Right ventricle myocardium superior (tissue), 1 donor: ENCODE measurements at places on chromosomes 16 and 17. TPM values are rescaled to one million over a fixed set of nuclear protein-coding genes. Genes with fewer than 3 reads are reported as not detected.

- no peak for DNase-seq
Observed at GRCh38 chr16:89890200-89890599, 16.8 kb downstream of the TCF25 start.

- DNase-seq, result no peak
Observed at GRCh38 chr16:79151-80054, 1.4 kb downstream of the MPG start.

The ADAD2 gene
- 0.65 TPM for total RNA-seq

- no peak for DNase-seq
Observed at GRCh38 chr17:80455784-80456183, 20.6 kb downstream of the NPTX1 start.

DNA sequence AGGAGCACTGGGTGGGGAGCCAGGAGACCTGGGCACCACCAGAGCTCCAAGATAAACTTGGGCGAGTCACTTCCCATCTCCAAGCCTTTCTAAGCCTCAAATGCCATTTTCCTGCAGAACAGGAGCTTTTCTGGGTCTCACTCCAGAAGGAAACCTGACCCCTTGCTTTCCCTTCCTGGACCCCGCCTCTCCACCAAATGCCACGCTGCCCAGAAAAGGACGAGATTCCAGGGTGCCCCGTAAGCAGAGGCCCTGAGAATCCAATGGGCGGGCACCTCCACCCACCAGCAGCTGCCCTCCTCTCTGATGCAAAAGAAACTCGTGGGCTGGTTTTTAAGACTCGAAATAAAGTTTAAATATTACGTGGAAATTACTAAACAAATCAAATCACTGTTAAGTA, 31.3 kb downstream of the ZNF423 start:
- no peak for DNase-seq

DNA sequence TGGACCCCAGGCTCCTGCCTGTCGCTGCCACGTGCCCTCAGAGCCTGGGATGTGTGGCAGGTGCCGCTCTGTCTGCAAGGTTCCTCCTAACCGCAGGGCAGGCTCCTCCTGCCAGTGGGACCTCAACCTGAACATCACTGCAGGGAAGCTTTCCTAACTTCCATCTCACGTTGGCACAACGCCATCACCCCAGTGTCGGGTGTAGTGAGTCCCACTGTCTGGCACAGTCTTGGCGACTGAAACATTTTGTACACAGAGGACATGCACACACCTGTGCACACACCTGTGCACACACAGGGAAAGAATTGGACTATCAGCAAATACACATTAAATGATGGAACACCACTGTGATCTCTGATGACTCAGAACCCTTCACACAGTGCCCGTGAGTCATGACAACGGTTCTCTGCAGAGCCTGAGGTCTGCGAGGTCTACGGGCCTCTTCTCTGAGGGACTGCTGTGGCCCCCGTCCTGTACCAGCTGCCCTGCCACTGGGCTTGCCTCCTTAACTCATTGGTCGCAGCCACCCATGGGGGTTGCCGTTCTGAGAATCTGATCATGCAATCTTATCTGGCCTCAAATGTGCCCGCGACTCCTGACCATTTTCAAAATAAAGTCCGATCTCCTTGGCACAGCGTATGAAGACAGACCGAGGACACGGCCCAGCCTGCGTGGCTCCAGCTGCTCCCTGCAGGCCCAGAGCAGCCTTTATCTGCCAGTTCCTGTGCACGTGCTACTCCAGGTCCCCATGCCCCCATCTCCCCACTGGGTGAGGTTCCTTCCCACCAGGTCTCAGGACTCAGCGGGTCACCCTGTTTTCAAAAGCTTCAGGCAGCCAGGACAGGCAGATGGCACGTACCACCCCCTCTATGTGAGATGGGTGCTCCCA, 7.6 kb downstream of the CCDC57 start:
- DNase-seq, result no peak

DNA sequence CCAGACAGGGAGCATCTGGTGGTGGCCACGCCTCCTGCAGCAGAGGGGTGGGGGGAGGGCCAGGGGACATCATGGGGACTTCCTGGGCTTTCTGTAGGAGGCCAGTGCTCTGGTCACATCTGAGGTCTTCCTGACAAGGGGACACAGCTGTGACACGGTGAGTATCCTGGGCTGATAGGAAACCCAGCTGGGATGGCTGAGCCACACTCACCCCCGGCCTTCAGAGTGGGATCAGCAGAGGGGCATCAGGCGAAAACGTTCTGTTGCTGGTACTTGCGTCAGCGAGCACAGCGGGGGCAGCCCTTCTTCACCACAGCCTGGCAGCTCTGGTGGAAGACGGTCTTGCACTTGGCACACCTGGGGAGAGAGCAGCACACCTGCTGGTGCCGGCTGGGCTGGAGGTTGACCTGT, 122.9 kb upstream of the SMURF2 start:
- DNase-seq, result no peak

- DNase-seq, result no peak
Observed at GRCh38 chr16:17162560-17162959, 308.2 kb downstream of the XYLT1 start.

The HBA1 gene
- 110 TPM for total RNA-seq

The TMEM238L gene
- not detected for total RNA-seq

The MYH13 gene
- total RNA-seq, result not detected

GRCh38 chr17:76889323-76889722, 21.1 kb downstream of the MGAT5B start:
- no peak for DNase-seq

DNA sequence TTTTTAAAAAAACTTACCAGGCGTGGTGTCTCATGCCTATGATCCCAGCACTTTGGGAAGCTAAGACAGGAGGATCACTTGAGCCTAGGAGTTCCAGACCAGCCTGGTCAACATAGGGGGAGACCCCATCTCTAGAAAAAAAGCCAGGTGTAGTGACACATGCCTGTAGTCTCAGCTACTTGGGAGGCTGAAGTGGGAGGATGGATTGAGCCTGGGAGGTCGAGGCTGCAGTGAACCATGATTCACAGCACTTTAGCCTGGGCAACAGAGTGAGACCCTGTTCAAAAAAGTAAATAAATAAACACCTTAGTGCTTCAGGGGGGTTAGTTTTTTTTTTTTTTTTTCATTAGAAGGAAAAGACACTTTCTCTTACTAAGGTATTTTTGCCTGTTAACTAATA, 58.9 kb upstream of the LRRC37A3 start:
- DNase-seq, result no peak

DNA sequence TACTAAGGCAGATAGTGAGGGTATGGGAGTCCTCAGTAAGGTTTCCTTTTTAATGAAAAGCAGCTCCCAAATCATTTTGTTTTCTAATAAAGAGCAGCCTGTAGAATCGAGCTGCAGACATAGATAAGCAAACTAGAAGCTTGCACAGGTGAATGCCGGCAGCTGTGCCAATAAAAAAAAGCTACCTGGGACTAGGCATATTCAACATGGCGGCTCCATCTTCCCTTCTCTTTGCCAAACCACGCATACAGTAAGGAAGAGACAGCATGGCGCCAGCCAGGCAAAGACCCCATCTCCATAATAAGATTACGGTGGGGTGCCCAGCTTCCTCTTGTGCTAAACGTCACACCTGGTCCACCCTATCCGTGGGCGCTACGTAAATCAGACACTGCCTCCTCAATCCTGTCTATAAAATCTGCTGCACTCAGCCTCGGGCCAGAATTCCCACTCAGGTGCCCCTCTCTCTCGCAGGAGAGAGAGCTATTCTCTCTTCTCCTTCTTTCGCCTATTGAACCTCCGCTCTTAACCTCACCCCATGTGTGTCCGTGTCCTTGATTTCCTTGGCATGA, 92.7 kb upstream of the FA2H start:
- DNase-seq, result no peak

The FLYWCH2 gene
- total RNA-seq, result 27.9 TPM

The VASN gene
- total RNA-seq, result 5.7 TPM

The PPP1R27 gene
- total RNA-seq, result not detected

DNA sequence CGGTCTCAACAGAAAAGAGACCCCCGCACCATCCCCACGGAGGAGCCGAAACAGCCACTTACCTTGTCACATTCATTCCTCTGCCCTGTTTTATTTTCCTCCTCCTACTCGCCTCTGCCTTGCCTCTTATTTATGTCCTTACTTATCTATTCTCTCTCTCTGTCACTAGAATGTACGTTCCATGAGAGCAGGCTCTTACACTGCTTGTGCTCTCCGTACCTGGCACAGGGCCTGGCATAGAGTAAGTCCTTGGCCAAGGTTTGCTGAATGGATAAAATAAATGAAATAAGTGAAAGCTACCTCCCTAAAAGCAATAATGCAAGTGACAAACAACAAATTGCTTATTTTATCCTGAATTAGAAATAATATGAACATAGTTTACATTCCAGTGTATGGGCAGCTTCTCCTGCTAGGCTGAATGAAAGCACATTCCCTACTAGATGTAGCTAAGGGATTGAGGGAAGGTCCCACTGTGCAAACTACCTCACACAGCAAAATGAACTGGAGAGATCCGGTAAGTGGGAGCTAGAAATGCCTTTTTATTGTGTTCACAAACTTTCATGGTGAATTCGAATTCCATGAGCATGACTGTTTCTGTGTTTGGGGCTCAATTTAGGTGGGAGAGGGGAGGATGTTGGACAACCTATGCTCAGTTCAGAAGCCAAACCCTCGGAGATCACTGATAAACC, 173.1 kb downstream of the PARN start:
- no peak for DNase-seq
